ENCODE measurements at places on chromosomes 6 and 20. TPM values are rescaled to one million over a fixed set of nuclear protein-coding genes. Genes with fewer than 3 reads are reported as not detected.

- no peak for DNase-seq
- no peaks in the 10 kb centered on the region for H3K27me3 ChIP-seq
- peak overlapping the region; percentile 5 for H3K27ac ChIP-seq
Observed at GRCh38 chr20:37319151-37319671, 26.7 kb upstream of the SRC start.

DNA sequence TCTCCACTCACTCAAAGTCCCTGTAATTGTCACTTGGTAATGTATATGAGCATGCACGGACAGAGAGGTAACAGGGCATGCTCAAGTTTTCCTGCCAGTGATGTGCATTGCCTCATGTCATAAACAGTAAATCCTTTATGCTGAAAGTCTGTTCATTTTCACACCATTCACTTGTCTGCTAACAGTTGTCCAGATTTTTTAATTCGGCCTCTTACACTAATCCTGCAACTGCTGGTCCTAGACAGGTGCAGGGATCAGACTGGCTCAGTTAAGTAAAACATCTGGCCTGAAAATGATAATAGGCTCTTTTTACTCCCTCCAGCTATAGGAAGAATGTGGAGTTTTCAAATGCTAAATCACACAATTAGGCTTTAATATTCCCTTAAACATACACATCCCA lies 185.4 kb upstream of the VGLL2 start:
- H3K27ac ChIP-seq, result no peak overlapping the region
- H3K27me3 ChIP-seq, result no peaks in the 10 kb centered on the region
- no peaks in the 10 kb centered on the region for H3K4me1 ChIP-seq

DNA sequence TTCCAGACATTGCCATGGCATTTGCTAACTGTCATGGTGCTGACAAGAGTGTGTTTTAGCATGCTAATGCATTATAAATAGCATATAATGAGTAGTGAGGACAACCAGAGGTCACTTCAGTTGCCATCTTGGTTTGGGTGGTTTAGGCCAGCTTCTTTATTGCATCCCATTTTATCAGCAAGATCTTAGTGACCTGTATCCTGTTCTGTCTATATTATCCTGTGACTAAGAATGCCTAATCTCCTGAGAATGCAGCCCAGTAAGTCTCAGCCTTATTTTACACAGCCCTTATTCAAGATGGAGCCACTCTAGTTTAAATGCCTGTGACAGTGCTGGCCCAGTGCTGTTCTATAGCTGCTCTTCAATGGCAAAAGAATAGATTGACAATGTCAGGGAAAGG lies 781.0 kb upstream of the ADGRB3 start:
- H3K27ac ChIP-seq, result no peak overlapping the region
- peaks cover 11% of the 10 kb centered on the region for H3K36me3 ChIP-seq
- DNase-seq, result no peak
- no peaks in the 10 kb centered on the region for H3K4me1 ChIP-seq
- no peak overlapping the region for H3K4me3 ChIP-seq

GRCh38 chr6:113997116-113997515 lies 26.2 kb upstream of the HDAC2 start:
- H3K4me3 ChIP-seq, result no peak overlapping the region
- no peak overlapping the region for H3K27ac ChIP-seq
- peaks cover 30% of the 10 kb centered on the region for H3K27me3 ChIP-seq
- H3K4me1 ChIP-seq, result no peaks in the 10 kb centered on the region
- DNase-seq, result no peak

DNA sequence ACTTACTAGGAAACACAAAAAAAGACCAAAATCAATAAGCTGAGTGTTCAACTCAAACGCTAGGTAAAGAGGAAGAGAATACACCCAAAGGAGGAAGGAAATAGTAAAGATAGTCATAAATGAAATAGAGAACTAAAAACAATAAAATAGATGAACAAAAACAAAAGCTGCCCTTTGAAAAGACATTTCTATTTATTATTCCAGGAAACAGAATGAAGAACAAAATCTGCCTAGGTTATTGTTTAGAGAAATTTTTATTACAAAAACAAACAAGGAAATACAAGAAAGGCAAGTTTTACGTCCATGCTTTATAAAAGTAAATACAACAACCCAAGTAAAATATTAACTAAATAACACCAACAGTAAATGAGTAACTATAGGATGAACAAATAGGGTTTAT lies 20.1 kb downstream of the HLA-DMB start:
- DNase-seq, result no peak
- no peak overlapping the region for H3K4me3 ChIP-seq
- H3K27ac ChIP-seq, result no peak overlapping the region

- DNase-seq, result no peak
- peaks cover 8% of the 10 kb centered on the region for H3K4me1 ChIP-seq
- H3K27ac ChIP-seq, result no peak overlapping the region
- no peaks in the 10 kb centered on the region for H3K36me3 ChIP-seq
- H3K27me3 ChIP-seq, result no peaks in the 10 kb centered on the region
Observed at GRCh38 chr6:18044108-18044783, 56.8 kb upstream of the KIF13A start.

- no peak for DNase-seq
- H3K27me3 ChIP-seq, result peaks cover 17% of the 10 kb centered on the region
- H3K4me1 ChIP-seq, result no peaks in the 10 kb centered on the region
- H3K27ac ChIP-seq, result no peak overlapping the region
Observed at GRCh38 chr6:47690791-47691190, 7.6 kb upstream of the ADGRF4 start.

GRCh38 chr6:37029249-37029971 lies 24.0 kb downstream of the FGD2 start:
- peaks cover 7% of the 10 kb centered on the region for H3K36me3 ChIP-seq
- peak; percentile 87 for DNase-seq
- no peaks in the 10 kb centered on the region for H3K27me3 ChIP-seq

The AMD1 gene
- 52.5 TPM for total RNA-seq

The GRIK2 gene
- not detected for total RNA-seq

The EMILIN3 gene
- total RNA-seq, result not detected

The RNF182 gene
- not detected for total RNA-seq

The COL19A1 gene
- total RNA-seq, result not detected

The SLC17A2 gene
- total RNA-seq, result not detected

The ULBP2 gene
- total RNA-seq, result 0.98 TPM

The CYP24A1 gene
- not detected for total RNA-seq

The FAM229B gene
- total RNA-seq, result 2.7 TPM

The PHACTR2 gene
- 19.9 TPM for total RNA-seq
